NCI-H1105 (cell line): ENCODE measurements at places on chromosomes 1 and 21.

- DNase-seq, result no peak
Observed at GRCh38 chr1:113780374-113781146, 21.3 kb upstream of the PHTF1 start.

DNA sequence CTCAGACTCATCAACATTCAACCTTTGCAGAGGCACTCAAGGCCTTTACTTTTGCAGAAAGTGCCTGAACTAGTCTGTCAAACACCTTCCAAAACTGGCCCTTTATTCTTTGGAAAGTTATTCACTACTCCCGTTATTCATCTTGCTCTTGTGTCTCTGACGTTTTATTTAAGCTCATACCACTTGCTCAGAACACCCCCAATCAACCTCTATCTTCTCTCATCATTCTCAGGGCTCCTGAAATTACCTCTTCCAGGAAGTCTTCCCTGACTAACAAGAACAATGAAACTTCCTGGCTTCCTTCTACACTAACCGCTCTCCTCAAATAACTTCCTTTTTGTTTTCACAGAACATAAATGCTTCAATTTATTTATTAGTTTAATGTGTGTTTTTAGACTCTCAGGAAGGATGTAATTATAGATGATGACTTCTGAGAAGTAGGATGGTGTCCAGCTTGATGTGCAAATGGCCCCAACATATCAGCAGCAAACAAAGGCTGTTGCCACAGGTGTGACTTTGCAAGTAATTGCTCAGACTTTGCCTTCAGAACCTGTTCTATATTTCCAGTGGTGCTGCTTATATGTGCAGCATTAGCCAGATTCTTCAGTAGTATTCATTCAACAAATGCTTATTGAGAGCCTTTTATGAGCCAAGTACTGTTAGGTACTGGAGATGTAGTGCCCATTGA is 22.8 kb upstream of the BATF3 start:
- DNase-seq, result no peak

GRCh38 chr1:44947063-44947773 is 39.2 kb downstream of the EIF2B3 start:
- DNase-seq, result peak; percentile 48

DNA sequence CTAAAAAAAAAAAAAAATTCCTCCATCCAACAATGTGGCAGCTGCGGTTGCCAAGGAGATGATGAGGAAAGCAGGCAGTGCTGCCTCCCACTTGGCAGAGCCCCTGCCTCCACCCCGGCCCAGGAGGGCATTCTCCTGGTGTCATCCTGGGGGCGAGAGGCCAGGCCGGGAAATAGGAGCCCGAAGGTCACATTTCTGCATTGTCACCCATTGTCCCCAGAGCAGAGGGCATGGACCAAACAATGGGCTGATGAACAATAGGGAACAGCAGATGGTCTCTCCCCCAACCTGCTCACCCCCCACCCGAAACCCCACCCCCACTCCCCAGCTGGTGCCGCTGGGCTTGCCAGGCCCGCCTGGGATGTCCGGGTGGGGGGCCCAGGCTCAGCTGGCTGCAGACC is 37.3 kb downstream of the CAMK2N1 start:
- DNase-seq, result no peak

DNA sequence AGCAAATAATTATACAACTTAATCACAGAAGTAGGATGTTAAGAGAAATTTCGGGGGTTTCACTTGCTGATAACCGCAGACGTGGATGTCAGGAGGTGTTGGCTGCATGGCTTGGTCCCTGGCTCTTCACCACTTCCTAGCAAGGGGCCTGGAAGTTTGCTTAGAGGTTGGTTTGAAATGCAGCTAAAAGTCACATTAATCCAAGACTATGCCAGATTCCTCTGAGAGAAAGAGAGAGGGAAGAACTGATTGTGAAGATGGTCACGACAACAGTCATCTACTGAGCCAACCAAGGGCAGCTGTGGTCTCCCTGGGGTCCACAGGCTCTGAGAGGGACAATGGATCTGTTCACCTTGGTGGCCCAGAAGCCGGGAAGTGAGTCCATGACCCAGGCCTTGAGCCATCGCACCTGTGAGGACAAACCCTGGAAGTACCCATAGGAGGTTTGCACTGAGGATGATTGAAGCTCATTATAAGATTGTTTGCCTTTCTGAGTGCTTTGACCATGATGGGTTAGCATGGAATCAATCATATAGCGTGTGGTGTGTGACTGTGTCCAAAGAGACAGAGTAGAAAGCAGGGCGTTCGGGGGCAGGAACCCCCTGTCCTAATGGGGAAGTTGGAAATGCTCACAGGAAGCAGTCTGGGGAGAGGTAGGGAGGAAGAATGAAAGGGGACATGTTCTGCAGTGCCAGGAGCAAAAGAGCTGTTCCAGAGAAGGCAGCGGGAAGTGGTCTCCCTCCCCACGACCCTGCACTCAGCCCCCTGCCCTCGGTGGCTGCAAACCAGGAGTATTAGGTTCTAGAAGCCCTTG is 47.1 kb downstream of the UMODL1 start:
- DNase-seq, result no peak

- DNase-seq, result no peak
Observed at GRCh38 chr1:170241266-170241851, 95.6 kb downstream of the NTMT2 start.

- DNase-seq, result no peak
Observed at GRCh38 chr21:15140321-15141019, 75.7 kb upstream of the NRIP1 start.

DNA sequence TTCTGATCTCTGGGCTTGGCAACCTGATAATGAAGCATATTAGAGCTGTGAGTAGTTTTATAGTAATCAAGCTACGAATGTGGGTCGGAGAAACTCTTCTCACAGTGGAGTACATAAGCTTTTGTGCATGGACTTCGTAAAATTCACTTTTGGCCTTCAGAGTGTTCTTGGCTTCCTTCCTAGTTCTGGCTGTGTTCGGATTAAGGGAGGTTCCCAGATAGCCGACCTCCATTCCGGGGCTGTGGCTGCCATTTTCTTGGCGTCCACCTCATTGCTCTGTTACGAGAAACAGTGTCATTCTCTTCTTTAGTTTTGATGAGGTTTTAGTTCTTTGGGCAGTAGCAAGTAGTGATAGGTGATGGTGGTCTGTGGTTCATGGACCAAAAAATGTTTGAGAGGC is 26.3 kb downstream of the CAMTA1 start:
- DNase-seq, result no peak

GRCh38 chr1:184911103-184911745 is 63.1 kb downstream of the NIBAN1 start:
- DNase-seq, result no peak

DNA sequence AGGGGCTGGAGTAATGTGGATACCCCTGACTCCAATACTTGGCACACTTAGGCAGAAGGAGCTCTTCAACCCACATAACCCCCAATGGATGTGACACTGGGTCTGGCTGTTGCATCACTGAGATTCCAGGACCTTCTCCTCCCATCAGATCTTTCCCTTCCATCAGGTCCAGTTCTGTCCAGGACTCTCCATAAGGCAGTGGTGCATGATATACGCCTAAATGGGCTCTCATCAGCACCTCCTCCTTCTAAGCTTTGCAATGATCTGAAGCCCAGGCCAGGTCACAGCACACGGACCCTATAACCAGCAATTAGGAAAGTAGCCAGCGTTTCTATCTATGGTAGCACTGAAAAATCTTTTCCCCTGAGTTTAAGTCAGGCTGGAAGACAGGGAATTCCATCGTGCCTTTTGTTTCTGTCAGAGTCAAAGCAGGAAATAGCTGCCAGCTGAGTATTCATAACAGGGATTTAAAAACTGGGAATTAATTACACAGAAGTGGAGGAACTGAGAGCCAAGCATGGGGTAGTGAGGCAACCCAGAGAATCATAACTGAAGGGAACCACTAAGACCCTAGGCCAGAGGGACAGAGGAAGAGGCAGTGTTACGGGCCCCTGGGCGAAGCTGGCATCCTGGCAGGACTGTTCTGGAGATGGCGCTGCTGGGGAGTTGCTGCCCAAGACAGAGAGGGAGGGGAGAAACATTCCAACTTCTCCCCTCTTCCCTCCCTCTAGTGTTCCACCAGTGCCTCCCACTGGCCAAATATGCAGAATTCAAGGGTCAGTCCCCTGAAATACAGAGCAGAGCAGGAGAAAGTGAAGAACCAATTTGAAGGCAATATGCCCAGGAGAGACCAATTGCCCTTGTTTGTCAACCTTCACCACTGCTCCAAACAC is 37.5 kb upstream of the HOOK1 start:
- no peak for DNase-seq

GRCh38 chr21:38478782-38479181 is 19.5 kb downstream of the ERG start:
- no peak for DNase-seq

GRCh38 chr1:109724933-109725332 is 12.9 kb downstream of the GSTM5 start:
- no peak for DNase-seq

GRCh38 chr1:97726386-97726785 is 194.4 kb downstream of the DPYD start:
- no peak for DNase-seq

GRCh38 chr1:164640686-164641352 is 81.8 kb downstream of the PBX1 start:
- DNase-seq, result no peak

GRCh38 chr1:185568155-185569123 is 165.8 kb upstream of the HMCN1 start:
- DNase-seq, result no peak

DNA sequence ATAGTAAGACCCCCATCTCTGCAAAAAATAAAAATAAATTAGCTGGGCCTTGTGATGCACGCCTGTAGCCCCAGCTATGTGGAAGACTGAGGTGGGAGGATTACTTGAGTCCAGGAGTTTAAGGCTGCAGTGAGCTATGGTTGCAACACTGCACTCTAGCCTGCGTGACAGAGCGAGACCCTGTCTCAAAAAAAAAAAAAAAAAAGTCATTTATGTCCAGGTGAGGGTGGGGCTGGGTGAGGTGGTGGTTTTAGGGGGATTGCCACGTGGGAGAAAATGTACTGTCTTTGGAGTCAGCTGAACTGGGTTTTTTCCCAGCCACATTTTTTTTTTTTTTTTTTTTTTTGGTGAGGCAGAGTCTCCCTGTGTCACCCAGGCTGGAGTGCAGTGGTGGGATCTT is 6.7 kb downstream of the PIK3CD start:
- no peak for DNase-seq

DNA sequence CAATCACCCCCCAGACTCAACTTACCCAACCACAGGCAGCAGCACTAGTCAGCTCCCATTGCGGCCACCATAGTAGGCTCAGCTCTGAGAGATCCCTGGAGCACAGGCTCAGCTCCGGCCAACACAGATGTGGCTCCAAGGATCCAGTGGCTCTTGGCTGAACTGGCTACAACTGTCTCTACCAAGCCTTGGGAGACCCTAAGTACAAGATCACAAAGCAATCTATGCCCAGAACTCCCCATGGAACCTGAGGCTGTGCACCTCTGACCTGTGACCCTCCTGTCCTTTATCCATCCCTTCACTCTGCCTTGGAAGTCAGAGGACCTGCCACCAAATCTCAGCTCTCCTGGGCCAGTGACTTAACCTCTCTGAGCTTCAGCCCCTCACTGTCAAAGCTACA is 61.8 kb upstream of the GJB5 start:
- no peak for DNase-seq

DNA sequence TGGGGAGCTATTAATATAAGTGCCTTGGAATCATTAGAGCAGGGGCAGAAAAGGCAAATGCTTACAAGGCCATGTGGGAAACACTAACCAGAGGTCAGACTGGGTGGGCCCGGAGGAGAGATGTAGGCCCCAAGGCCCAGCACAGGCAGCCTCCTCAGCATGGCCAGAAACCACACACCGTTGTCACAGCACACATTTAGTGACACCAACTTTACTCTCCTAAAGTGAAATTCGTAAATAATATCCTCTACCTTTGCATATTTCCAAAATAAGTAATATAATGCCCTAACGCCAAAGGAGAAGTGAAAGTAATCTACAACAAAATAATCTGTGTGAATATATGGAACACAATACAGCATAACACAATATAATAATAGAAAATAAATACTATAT is 62.6 kb downstream of the KIF21B start:
- no peak for DNase-seq

- no peak for DNase-seq
Observed at GRCh38 chr1:188364927-188365449, 1536.2 kb downstream of the PLA2G4A start.

- DNase-seq, result no peak
Observed at GRCh38 chr1:64192290-64192689, 11.1 kb upstream of the UBE2U start.

- no peak for DNase-seq
Observed at GRCh38 chr1:32770741-32771548, 46.2 kb downstream of the YARS1 start.

GRCh38 chr1:212256369-212256768 is 28.8 kb upstream of the PPP2R5A start:
- no peak for DNase-seq

GRCh38 chr1:206097381-206097780 is 19.8 kb downstream of the AVPR1B start:
- no peak for DNase-seq

GRCh38 chr1:41648230-41648629 is 163.7 kb upstream of the EDN2 start:
- DNase-seq, result no peak

GRCh38 chr1:76659171-76659940 is 207.9 kb upstream of the ST6GALNAC5 start:
- DNase-seq, result no peak

- DNase-seq, result peak; percentile 71
Observed at GRCh38 chr1:162019006-162019405, 4.7 kb downstream of the OLFML2B start.

GRCh38 chr1:91685994-91686393 is 185.3 kb downstream of the CDC7 start:
- no peak for DNase-seq

DNA sequence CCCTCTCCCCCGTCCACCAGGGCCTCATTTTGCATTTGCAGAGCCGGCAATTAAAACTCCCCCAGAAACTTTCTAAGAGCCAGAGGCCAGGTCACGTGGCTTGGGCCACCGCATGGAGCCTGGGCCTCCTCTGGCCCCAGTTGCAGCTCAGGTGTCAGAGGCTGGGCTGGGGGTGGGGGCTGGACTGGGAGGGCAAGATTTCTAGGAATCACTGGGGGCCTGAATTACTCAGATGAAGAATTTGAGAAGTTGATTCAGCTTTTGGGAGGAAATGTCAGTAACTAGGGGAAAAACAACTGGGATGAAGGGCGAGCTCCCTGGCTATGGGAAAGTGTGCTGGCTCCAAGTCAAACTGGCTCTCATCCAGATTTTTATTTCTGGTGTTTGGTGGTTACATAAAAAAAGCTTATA is 151.0 kb downstream of the CDC7 start:
- no peak for DNase-seq

GRCh38 chr1:230900984-230901383 is 32.7 kb upstream of the C1orf198 start:
- DNase-seq, result no peak

- DNase-seq, result no peak
Observed at GRCh38 chr1:29805896-29806160, 569.5 kb downstream of the PTPRU start.

DNA sequence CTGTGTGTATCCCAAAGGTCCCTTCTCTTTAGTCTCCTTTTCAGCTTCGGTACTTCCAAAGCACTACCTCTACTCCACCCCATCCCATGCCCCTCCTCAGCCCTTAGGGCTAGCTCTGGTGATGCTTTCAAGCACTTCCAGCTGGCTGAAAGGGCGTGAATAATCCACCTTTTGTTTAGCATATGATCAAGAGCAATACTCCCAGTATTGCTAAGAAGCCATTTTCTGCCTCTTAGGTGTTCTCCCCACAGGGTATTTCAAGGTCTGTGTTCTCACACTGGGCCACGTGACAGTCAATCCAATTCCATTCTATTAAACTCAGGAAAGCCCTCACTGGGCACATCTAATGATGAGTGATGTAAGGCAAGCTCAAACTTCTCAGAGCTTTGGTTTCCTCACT is 298.5 kb upstream of the PROX1 start:
- no peak for DNase-seq
